ENCODE measurements at places on chromosomes 3 and 15. TPM values are rescaled to one million over a fixed set of nuclear protein-coding genes. Genes with fewer than 3 reads are reported as not detected.

GRCh38 chr3:188631291-188632010 lies 477.5 kb downstream of the LPP start:
- DNase-seq, result no peak
- H3K4me3 ChIP-seq, result no peak overlapping the region
- no peaks in the 10 kb centered on the region for H3K36me3 ChIP-seq
- no peak overlapping the region for H3K27ac ChIP-seq
- peaks cover 12% of the 10 kb centered on the region for H3K4me1 ChIP-seq

DNA sequence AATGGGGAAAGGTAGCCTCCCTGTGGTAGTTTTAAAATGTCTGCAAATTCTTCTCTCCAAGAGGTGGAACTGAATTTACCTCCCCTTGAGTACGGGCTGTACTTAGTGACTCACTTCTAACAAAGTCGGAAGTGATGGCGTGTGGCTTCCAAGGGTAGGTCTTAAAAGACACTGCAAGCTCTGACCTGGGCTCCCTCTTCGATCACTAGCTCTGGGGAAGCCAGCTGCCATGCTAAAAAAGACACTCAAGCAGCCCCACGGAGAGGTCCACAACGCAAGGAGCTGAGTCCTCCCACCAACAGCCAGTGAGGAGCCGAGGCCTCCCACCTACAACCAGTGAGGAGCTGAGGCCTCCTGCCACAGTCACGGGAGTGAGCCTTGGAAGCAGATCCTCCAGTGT lies 122.0 kb upstream of the HACD2 start:
- H3K4me3 ChIP-seq, result no peak overlapping the region
- H3K27me3 ChIP-seq, result no peaks in the 10 kb centered on the region
- H3K4me1 ChIP-seq, result no peaks in the 10 kb centered on the region

DNA sequence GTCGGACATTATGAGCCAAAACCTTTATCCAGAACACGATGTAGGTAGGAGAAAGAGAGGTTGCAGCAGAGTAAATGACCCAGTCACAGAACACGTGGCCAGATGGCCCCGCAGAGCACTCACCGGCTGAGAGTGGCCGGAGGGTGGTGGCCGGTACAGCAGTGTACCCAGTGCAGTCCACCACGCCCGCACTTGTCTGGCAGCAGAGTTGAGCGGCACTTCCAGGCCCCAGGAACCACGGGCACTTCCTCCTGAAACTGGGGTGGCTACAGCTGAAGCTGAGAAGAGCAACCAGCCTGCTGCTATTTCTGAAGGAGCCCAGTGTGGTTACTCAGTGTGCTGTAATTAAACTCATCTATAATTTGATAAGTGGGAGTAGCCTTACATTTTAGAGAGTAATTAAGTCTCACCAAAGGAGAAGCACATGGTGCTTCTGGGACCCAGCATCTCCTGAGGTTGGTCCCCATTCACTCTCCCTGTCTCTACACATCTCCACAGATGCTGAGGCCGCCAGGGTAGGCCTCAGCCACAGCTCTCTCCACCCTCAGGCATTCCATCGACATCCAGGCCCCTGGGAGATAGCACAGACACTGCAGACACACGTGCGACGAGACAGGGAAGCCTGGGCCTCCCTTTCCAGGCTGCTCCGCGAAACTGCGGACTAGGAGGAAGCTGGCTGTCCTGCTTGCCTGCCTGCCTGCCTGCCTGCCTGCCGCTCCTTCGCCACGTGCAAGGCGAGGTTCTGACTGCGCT lies 49.8 kb downstream of the BDH1 start:
- no peak overlapping the region for H3K27ac ChIP-seq
- H3K4me3 ChIP-seq, result no peak overlapping the region
- no peak for DNase-seq
- no peaks in the 10 kb centered on the region for H3K27me3 ChIP-seq
- no peaks in the 10 kb centered on the region for H3K4me1 ChIP-seq

DNA sequence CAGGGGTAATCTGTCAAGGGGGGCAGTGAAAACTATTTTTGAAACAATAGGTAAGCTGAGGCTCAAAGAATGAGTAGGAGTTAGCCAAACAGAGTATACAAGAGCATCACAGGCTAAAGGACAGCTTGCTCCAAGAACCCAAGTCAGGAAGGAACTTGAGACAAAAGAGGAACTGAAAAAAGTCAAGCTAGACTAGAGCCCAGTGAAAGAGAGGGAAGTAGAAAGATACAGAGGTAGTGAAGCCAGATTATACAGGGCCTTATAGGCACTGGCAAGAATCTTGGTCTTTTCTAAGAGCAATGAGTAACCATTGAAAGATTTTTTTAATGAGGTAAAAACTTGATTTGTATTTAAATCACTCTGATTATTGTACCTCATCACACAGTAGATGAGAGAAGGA lies 69.9 kb downstream of the FILIP1L start:
- no peak overlapping the region for H3K4me3 ChIP-seq
- H3K4me1 ChIP-seq, result peaks cover 42% of the 10 kb centered on the region
- H3K27me3 ChIP-seq, result no peaks in the 10 kb centered on the region
- peak overlapping the region; percentile 15 for H3K27ac ChIP-seq
- no peak for DNase-seq
- no peaks in the 10 kb centered on the region for H3K36me3 ChIP-seq

DNA sequence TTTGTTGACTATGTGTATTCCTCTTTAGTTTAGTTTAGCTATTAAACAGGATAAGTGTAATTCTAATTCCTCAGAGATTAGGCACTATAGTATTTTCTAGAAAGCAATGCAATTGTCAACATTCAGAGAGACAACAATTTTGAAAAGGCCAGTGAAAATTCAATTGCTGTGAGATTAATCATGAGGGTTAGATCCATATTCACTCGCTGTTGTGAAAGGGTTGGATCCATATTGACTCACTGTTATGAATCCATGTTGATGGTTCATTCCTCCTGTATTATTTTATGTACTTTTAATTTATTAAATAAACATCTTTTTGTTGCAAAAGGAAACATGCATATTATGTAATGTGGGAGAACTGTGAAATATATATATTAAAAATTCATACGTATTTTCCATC lies 641 bp downstream of the TRAT1 start:
- DNase-seq, result no peak
- no peak overlapping the region for H3K27ac ChIP-seq

DNA sequence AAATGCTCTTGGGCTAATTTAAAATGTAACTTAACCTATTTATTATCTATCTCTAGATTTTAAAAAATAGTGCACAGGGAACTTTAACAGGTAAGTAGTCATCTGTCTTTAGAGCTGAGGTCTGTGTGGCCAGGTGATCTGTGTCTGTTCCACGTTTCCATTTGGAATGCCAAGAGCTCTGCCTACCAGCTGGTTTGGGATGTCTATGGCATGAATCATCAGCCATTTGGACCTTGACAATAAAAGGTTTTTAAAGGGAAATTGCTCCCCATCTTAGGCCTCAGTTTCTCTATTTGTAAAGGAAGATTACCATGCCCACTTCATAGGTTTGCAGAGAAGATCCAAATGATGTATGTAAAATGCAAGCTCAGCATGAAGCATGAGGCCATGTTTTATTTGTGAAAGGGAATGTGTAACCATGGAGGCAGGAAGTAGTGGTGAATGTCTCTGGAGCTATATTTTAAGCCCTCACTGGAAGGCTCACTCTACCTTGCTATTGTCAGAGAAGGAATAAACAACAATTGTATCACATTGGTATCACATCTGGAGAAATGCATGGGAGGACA lies 548.1 kb upstream of the LMCD1 start:
- no peaks in the 10 kb centered on the region for H3K4me1 ChIP-seq
- no peaks in the 10 kb centered on the region for H3K36me3 ChIP-seq
- H3K27me3 ChIP-seq, result no peaks in the 10 kb centered on the region
- DNase-seq, result no peak
- no peak overlapping the region for H3K27ac ChIP-seq

- H3K4me1 ChIP-seq, result no peaks in the 10 kb centered on the region
- no peaks in the 10 kb centered on the region for H3K36me3 ChIP-seq
- DNase-seq, result no peak
- H3K4me3 ChIP-seq, result no peak overlapping the region
- H3K27ac ChIP-seq, result no peak overlapping the region
Observed at GRCh38 chr3:124361566-124361965, 368.7 kb upstream of the UMPS start.

DNA sequence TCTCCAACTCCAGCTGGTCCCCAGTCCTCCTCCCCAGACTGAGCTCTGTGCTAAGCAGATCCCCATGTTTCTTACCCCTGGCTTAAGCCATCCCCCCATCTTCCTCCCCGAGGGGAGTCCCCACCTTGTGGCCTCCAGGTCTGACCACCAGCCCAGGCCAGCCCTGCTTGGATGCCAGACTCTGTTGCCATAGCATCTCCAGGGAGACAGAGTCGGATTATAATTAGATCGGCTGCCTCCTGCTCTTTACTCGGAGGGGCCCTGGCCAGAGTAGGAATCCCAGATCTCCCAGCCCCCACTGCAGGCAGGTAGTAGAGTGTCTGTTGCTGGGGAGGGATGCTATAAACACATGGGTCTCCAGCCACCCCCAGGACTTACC lies 2.4 kb downstream of the KLHDC8B start:
- no peak overlapping the region for H3K27ac ChIP-seq
- DNase-seq, result no peak
- no peak overlapping the region for H3K4me3 ChIP-seq
- H3K27me3 ChIP-seq, result no peaks in the 10 kb centered on the region
- no peaks in the 10 kb centered on the region for H3K36me3 ChIP-seq
- H3K4me1 ChIP-seq, result peaks cover 8% of the 10 kb centered on the region

DNA sequence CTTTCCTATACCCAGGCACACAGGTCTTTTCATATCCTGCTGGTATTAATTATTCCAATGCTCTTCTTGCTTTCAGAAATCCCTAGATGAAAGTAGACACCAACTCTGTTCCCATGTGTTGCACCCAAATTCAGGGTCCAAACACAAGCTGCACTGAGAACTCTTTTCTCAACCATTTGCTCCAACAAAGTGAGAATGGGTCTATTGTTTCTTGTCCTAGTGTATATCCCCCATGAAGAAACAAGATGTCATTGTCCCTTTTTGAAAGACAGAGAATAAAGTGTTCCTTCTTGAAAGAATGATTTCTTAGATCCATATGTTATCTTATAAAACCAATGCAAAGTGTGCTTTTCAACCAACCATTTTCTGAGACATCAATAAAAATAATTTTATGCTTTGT lies 353.7 kb downstream of the CNTN6 start:
- H3K4me3 ChIP-seq, result no peak overlapping the region
- H3K27me3 ChIP-seq, result no peaks in the 10 kb centered on the region
- H3K4me1 ChIP-seq, result no peaks in the 10 kb centered on the region
- no peak for DNase-seq
- H3K27ac ChIP-seq, result no peak overlapping the region

GRCh38 chr3:170488802-170489201 lies 70.1 kb downstream of the CLDN11 start:
- H3K36me3 ChIP-seq, result no peaks in the 10 kb centered on the region
- H3K4me1 ChIP-seq, result no peaks in the 10 kb centered on the region
- no peaks in the 10 kb centered on the region for H3K27me3 ChIP-seq
- no peak for DNase-seq
- H3K4me3 ChIP-seq, result no peak overlapping the region

DNA sequence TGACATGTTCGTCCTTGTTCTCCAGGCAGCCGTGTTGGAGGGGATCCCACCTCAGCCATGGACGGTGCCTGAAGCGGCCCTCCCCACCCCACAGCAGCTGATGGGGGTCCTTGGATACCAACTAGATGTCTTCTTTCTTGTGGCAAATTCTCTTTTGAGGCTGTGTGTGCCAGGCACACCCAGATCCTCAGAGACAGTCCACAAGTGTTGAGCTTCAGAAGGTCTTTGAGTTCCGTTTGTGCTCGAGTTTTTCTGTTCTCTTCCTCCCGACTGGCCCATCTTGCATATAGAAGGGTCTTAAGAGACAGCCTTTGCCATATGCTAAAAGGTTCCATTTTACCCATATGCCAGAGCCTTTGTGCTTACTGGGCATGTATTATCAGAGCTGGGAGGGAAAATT lies 227.4 kb downstream of the THSD4 start:
- DNase-seq, result no peak
- H3K27ac ChIP-seq, result no peak overlapping the region
- H3K4me1 ChIP-seq, result no peaks in the 10 kb centered on the region
- H3K4me3 ChIP-seq, result no peak overlapping the region

GRCh38 chr3:12266038-12266437 lies 22.8 kb upstream of the PPARG start:
- no peak overlapping the region for H3K27ac ChIP-seq
- no peak overlapping the region for H3K4me3 ChIP-seq
- no peaks in the 10 kb centered on the region for H3K27me3 ChIP-seq
- no peaks in the 10 kb centered on the region for H3K36me3 ChIP-seq
- no peak for DNase-seq

DNA sequence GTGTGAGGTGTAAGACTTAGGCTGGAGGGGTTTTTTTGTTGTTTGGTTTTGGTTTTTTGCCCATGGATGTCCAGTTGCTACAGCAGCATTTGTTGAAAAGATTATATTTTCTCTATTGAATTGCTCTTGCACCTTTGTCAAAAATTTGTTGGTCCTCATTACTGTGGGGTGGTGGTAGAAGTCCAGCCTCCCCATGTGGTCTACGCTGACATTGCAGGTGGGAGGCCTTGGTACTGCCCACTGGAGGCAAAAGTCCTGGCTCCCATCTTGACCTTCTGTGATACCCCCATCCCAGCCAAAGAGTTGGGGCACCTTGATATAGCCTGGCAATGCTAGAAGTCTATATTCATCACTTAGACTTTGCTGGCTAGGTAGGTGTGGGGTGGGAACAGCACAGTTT lies 5.4 kb upstream of the RAB6B start:
- no peaks in the 10 kb centered on the region for H3K36me3 ChIP-seq
- no peaks in the 10 kb centered on the region for H3K4me1 ChIP-seq
- H3K4me3 ChIP-seq, result no peak overlapping the region
- H3K27me3 ChIP-seq, result no peaks in the 10 kb centered on the region
- DNase-seq, result no peak

- no peaks in the 10 kb centered on the region for H3K27me3 ChIP-seq
- no peak overlapping the region for H3K27ac ChIP-seq
- H3K4me3 ChIP-seq, result no peak overlapping the region
- H3K36me3 ChIP-seq, result no peaks in the 10 kb centered on the region
- no peak for DNase-seq
- H3K4me1 ChIP-seq, result no peaks in the 10 kb centered on the region
Observed at GRCh38 chr3:69353503-69353902, 32.4 kb downstream of the FRMD4B start.

DNA sequence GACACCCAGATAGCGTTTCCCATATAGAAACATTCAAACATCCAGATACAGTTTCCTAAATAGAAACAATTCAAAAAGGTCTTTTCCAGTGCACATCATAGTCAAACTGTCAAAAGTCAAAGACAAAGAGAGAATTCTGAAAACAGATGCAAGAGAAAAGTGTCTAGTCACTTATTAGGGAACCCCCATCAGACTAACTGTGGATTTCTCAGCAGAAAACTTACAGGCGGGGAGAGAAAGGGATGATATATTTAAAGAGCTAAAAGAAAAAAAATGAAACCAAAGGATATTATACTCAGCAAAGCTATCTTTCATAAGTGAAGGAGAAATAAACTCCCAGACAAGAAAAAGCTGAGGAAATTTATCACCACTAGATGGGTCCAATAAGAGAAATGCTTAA lies 22.3 kb upstream of the CX3CR1 start:
- no peaks in the 10 kb centered on the region for H3K4me1 ChIP-seq
- no peaks in the 10 kb centered on the region for H3K36me3 ChIP-seq
- no peak overlapping the region for H3K27ac ChIP-seq
- no peaks in the 10 kb centered on the region for H3K27me3 ChIP-seq

The USP8 gene
- 21.6 TPM for total RNA-seq

The PLAAT1 gene
- not detected for total RNA-seq

The ARGFX gene
- not detected for total RNA-seq
